ENCODE measurements at places on chromosomes 11 and 22.

- DNase-seq = no peak
These were observed 12.4 kb upstream of the MPPED1 start for GRCh38 chr22:43399338-43399979.

DNA sequence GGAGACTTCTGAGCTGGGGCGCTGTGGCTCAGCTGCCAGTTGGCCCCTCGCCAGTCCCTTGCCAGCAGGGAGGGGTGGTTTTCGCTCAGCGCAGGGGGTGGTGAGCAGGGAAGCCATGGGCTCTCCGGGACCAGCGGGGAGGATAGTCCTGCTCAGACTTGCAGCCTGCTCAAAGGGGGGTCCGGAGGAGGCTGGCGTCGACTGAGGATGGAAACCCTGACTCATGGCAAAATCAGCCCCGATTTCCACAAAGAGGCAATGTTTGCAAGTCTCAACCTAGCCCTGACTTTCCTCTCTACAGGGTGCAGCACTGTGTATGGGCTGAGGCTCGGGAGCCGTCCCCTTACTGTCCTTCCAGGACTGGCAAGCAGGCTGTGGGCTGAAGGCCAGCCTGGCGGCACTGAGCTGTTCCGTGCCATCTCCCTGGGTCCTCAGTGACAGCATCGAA is 35.1 kb downstream of the FBLN1 start:
- no peak for DNase-seq

DNA sequence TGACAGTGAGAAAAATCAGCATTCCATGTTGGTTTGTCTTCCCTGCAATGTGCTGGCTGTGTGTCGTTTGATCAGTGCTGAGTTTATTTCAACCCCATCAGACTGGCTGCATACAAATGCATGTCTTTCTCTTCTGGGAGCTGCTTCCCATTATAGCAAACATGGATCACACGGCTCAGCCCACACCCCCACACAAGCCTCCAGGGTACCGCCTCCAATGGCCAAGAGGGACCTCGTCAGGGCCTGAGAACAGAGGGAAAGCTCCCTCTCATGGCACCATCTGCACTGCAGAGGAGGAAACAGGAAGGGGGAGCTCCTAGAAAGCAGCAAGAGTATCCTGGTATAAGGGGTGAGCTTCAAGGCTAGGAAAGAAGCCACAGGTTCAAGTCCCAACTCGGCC is 214.2 kb downstream of the LARGE1 start:
- DNase-seq = no peak

- no peak for DNase-seq
These were observed 180.5 kb upstream of the ZBED5 start for GRCh38 chr11:11038352-11038751.

- no peak for DNase-seq
These were observed 82.0 kb upstream of the OR5AK2 start for GRCh38 chr11:56906683-56907148.
